Anterior cingulate cortex (tissue), 58 donors: ENCODE measurements at places on chromosomes 12 and 14.

DNA sequence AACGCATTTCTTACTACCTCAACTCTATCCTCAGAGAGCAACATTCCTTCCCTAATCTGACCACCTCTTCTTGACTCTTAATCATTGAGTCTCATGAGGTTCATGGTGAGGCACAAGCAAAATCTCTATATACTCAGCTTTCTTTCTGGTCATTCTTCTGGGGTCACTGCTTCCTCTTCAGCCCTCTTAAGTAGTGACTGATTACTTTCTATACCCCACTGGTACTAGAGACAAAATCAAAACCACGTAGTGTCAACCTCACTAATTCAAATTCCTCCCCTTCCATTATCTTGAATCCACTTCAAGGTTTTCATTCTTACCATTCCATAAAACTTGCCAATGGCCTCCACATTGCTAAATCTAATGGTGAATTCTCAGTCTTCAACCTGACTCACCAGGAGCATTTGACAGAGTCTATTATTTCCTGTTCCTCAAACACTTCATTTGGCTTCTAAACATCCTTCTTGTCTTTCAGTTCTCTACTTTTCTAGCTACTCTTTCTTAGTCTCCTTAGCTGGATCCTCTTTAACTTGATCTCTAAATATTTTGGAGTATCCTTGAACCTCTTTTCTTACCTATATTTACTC lies 6.8 kb downstream of the WDHD1 start:
- no peak for DNase-seq

- DNase-seq = no peak
These were observed 2.7 kb upstream of the TSPAN31 start for GRCh38 chr12:57741844-57742738.

DNA sequence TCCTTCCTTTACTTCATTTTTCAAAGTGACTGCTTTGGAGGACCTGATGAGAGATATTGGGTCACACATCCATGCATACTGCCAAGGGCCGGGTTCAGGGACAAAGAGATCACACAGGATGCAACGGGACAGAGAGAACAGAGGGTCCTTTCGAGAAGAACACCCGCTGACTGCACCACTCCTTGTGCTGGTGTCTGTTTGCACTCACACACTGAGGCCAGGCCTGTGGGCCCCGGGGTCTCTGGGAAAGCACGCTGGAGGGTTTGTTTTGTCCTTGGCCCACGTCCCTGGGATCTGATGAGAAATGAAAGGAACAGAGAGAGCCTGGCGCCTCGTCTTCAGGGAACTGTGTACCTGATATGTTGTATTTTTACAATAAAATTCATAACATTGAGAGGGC lies 42.2 kb downstream of the PAH start:
- no peak for DNase-seq

GRCh38 chr12:102406033-102406584 lies 74.3 kb downstream of the IGF1 start:
- no peak for DNase-seq

GRCh38 chr14:22426711-22427110 lies 162.3 kb downstream of the DAD1 start:
- no peak for DNase-seq

- DNase-seq = no peak
These were observed 45.2 kb upstream of the MYL2 start for GRCh38 chr12:110965574-110965973.
